ENCODE measurements at places on chromosomes 11 and 22.

GRCh38 chr11:10973416-10973815 is 115.6 kb upstream of the ZBED5 start:
- no peak for DNase-seq

- no peak for DNase-seq
Measured at GRCh38 chr11:127013550-127013949, 13.0 kb upstream of the KIRREL3 start.

- DNase-seq, result no peak
Measured at GRCh38 chr11:954392-955153, 28.9 kb downstream of the AP2A2 start.

DNA sequence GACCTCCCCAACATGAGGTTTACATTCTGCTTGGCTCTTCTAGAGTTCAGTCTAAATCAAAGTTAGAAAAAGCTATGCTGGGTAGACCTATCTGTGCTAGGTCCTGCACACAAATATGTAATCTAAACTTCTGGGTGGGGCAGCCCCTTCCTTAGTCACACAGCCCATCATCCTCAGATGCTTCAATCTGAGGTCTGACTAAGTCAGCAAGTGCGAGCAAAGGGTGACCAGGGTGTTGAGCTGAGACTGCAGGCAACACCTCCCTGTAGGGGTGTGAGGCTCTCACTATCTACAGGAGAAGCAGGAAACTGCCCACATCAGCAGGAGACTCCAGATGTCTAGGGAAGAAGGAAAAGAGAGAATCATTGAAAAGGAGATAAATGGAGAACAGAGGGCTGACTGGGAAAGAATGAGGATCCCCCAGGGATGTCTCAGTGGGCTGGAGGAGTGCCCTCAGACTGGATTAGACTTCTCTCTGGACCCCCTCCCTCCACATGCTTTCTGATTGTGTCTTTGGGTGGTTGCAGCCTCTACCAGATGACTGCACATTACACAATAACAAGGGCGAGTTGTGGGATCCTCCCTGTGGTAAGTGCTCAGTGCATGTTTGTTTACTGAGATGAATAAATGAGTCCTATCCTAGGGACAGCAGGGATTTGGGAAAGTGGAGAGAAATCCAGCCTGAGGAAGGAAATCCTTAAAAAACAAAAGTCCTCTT is 266.2 kb upstream of the PLET1 start:
- no peak for DNase-seq

DNA sequence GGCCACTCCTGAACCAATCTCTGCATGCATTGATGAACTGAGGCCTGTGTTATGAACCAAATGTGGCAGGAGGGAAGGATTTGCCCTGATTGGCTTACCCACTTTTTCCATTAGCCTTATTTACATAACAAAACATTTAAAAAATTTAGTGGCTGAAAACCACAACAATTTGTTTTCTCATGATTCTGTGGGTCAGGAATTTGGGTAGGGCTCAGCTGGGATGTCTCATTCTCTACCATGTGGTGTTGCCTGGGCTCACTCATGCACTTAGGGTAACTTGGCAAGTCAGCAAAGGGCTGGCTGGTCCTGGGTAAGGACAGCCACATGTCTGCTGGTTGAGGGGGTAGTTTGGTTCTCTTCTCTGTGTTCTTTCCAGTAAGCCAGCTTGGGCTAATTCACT is 35.1 kb upstream of the CYP2R1 start:
- DNase-seq, result no peak
